Activated CD4-positive, alpha-beta T cell treated with anti-CD3 and anti-CD28 coated beads for 1 hour (primary cell): ENCODE measurements at places on chromosomes 11 and 22.

DNA sequence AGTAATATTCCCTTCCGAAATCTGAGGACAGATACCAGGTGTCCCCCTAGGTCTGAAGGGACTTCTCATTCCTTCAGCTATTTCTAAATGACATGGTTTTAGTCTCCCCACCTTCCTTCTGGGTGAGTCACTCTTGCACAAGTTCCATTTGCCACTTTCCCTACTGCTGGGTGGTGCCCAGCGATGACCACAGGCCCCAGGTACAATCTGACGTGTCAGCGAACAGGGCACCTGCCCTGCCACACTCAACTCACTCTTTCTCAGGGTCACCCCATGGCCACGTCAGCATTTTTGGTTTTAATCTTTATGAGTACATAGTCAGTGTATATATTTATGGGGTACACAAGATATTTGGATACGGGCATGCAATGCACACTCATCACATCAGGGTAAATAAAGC is 17.2 kb downstream of the POU2AF1 start:
- no peak for DNase-seq

- DNase-seq: no peak
Measured at GRCh38 chr22:36767035-36767775, 8.7 kb downstream of the IFT27 start.

- no peak for DNase-seq
Measured at GRCh38 chr11:3124821-3125220, 40.3 kb downstream of the OSBPL5 start.

DNA sequence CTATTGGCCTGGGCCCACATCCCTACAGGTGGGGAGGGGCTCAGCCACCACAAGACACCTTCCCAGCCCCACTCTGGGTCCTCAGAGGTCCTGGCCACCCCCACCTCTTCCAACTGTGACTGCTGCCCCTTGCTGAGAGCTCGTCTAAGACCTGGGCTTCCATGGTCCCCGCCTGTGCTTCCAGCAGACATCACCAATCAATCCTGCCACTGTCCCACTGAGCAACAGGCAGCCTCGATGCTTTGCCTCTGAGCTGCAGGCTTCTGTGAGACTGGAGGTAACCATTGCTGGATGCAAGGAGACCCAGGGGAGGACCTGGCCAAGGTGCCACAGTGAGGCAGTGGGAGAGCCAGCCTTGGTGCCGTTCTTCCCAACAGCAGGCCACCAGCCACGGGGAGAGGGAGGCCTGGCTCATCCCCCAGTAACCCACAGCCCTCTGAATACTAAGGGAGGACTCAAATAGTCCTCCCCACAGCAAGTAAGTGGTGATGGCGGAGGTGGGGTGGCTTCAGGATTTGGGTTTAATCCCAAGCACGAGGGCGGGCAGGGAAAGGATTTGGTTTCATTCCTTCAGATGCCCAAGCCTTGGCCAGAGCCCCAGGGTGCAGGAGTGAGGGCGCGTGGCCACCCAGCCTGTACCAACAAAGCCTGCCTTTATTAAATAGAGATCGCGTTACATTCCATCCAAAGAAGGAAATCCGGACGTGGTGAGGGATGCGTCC is 5.5 kb upstream of the FADS3 start:
- no peak for DNase-seq

DNA sequence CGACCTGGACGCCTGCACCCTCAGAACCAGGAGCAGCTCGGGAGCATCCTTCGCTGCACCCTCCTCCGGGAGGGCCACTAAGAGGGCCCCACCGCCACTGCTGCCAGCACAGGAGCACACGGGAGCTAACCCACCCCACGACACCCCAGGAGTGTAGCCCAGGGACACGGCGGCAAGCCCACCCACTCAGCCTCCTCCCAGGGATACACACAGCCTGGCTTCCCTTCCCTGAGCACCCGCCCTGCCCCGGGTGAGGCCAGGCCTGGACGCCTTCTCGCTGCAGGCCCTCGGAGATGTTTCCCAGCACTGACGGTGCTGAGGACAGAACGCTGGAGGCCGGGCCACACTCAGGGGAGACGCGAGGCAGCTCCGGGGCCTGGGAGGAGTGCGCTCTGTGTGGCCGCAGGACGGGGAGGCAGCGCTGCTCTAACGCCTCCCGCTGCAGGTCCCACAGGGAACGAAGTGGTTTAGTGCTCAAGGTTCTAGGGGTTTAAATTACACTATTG is 190.4 kb downstream of the BRD1 start:
- DNase-seq: no peak

DNA sequence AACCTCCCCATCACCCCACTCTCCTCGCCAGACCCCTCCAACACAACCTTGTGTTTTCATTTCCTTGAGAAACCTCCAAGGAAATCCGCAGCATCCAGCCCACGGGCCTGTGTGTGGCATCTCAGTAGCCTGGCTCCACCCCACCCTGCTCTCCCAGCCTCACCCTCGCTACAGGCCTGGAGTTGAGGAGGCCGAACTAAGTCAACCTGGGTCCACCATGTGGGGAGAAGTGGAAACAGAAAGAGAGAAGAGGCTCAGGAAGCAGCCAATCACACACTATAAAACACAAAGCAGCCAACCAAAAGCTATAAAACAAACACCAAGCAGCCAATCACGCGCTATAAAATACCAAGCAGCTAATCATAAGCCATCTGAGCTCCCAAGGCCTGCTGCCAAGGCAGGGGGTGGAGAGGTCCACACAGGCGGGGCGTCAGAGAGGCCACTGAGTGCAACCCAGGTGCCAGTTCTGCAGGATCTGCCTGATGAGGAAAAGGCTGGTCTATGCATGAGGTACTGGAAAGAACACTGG is 72.0 kb downstream of the MICAL3 start:
- no peak for DNase-seq

GRCh38 chr11:70097783-70098563 is 19.9 kb downstream of the ANO1 start:
- DNase-seq: no peak
